Lower leg skin (tissue), 4 donors: ENCODE measurements at places on chromosomes 1 and 21. TPM values are rescaled to one million over a fixed set of nuclear protein-coding genes. Genes with fewer than 3 reads are reported as not detected.

DNA sequence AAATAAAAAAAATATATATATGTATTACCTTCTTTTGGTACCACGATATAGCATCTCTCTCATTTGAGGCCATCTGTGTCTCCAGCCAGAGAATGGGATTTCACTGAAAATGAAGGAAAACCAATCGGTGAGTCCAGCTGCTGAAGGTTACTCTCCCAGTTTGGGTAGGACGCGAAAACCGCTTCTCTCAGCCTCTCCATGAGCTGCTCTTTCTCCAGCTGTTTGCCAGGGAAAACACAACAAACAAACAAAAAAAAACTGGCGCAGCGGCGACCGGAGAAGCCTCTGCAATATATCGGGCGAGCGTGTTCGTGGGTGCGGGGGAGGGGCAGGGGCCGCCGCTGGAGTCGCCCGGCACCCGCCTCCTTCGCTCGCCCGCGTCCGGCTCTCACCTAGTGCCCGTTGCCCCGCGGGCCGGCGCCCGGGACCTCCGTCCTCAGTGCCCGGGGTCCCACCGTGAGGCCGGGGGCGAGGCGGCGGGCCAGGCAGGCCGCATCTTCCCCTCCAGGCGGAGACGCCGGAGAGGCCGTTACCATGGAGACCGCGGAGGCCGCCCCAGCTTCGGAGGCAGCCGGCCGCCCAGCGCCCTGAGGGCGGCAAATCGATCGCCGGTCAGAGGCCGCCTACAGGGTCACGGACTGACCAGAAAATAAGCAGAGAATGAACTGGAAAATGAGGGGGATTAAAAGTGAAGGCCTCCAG is 504 bp downstream of the PHTF1 start:
- peak; percentile 89 for DNase-seq

GRCh38 chr1:204994086-204994862 is 48.7 kb upstream of the CNTN2 start:
- DNase-seq: no peak

- no peak for DNase-seq
These were observed 25.3 kb upstream of the PIK3CD start for GRCh38 chr1:9626201-9626608.

GRCh38 chr1:206472024-206472423 is 1.7 kb downstream of the IKBKE start:
- DNase-seq: no peak

DNA sequence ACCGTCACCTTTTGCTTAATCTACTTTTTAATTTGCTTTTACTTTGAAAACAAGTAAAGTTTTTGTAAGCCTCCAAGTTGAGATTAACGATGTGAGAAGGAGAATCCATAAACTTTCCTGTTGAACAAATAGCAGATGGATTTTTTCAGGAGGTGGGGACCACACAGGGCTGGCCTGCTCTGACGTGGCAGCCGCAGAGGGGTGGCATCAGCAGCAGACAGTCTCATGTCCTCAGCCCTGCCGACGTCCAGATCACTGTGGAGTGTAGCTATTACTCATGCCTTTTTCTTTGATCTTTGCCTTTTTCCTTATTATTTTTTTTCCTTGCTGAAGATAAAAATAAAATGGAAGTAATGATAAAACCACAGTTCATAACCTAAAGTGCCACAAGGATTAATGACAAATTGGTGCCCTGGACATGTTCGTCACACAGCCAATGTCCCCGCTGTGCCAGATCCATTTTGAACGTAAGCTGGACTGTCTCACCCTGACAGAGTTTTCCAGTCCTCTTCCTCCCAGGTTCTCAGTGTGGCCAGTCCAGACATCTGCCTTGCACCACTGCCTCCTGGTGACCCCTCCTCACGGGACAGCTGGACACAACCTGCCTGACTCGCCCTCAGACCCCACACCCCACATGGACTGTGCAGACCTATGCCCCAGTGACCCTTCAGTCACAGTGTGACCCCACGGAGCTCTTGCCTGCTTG is 15.4 kb upstream of the ZBTB21 start:
- DNase-seq: no peak

- DNase-seq: no peak
These were observed 200.6 kb upstream of the HMCN1 start for GRCh38 chr1:185533596-185533995.

DNA sequence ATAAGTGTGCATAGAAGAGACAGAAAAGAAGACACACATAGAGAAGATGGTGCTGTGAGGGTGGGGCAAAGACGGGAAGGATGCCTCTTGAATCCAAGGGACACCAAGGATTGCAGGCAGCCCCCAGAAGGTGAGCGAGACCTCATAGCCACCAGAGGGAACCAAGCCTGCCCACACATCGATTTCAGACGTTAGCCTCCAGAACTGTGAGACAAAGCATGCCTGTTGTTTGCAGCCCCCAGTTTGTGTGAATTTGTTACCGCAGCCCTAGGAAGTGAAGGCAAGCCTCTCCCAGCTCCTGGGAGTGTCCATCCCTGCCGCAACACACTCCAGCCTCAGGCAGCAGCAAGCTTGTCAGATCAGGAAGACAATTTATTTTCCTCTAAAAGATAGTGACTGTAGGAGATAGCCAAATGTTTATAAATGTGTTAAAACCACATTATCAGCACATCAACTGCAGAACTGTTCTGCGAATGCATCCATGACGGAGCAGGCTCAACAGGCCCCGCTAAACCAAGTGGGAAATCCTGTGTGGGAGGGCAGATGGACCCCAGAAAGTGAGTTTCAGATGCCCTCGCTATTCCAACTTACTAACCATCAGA is 543.3 kb downstream of the MATN1 start:
- DNase-seq: no peak

GRCh38 chr1:54987919-54988705 is 7.7 kb downstream of the TMEM61 start:
- no peak for DNase-seq

DNA sequence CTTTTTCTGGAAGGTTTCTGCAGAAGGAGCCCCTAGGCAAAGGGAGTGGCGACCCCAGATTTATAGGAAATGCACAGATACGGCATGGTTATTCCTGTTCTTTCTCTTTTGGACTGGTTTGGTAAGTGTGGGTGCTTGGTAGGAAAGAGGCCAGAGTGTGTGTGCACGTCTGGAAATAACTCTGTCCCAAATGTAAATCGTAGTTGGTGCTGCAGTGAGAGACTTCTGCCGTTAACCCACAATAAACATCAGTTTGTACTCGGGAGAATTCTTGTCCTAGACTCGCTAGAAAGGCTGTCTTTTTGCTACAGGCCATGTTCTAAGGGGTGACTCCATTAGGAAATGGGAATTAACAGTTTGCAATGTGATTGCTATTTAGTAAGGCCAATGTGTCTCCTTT is 779 bp downstream of the SLC44A3 start:
- DNase-seq: no peak

- DNase-seq: no peak
These were observed 12.0 kb upstream of the RHBG start for GRCh38 chr1:156356875-156357534.

DNA sequence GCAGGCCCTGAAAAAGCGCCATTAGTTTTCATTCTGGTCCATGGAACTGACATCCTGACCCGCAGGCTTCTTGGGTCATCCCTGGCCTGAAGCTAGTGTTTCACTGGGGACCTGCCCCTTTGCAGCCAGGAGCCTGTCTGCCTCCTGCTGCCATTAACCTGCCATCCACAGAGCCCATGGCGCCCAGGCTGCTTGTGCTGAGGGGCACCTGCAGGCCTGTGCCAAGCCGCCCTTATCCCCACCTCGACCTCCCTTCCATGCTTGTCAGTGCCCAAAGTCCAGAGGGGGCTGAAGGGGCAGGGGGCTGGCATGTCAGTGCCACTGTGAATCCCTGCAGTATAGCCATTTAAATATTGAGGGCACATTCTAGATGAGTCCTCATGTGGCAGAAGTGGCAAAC is 207.6 kb upstream of the USP25 start:
- no peak for DNase-seq

GRCh38 chr1:221182791-221183533 is 303.7 kb downstream of the HLX start:
- no peak for DNase-seq

DNA sequence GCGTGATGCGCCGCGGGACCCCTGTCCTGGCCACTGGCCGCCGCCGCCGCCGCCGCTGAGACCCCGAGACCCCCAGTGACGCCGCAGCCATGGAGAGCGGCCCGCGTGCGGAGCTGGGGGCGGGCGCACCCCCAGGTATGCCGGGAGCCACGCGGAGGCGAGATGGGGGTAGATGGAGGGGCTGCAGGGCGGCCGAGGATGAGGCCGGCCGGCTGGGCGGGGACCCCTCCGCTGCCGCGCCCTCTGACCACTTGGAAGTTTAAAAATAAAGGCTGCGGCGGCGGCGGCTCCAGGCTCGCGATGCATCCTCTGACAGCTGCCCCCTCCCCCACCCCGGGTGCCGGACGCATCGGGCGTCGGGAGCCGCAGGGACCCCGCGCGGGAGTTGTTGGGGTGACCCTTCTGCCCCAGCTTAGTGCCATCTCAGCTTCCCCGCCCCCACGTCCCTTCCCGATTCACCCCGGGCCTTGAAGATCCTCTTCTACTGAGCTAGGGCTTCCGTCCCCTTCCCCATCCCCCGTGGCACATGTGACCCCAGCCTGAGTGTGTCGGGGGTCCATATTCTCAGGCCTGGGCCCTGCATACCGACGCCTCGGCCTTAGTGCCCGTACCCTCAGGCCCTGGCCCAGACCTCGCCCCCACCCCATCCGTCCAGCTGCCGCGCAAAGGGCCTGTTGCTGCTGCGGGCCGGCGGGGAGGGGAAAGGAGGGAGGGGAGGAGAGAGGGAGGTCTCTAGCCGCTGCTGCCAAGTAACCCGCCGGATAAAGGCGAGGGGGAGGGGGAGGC is 562 bp downstream of the MAP7D1 start:
- DNase-seq: peak; percentile 54

DNA sequence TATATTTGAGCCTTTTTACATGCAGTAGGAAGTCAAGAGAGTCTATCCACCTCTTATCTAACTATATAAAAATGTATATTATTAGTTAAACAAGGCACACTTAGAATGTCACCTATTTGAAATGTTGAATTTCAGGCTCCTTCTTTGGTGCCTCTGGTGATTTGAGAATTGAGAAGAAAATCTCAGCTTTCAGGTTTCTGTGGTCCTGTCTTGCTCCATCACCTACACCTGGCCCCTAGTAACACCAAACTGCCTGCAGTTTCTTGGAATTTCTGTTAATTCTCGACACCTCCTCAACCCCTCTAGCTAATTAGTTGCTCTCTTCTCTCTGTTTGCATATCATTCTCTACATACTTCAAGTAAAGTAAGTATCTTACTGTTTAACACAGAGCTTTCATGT is 54.9 kb upstream of the WNT2B start:
- no peak for DNase-seq

GRCh38 chr1:155694167-155694566 is 5.3 kb downstream of the DAP3 start:
- no peak for DNase-seq

DNA sequence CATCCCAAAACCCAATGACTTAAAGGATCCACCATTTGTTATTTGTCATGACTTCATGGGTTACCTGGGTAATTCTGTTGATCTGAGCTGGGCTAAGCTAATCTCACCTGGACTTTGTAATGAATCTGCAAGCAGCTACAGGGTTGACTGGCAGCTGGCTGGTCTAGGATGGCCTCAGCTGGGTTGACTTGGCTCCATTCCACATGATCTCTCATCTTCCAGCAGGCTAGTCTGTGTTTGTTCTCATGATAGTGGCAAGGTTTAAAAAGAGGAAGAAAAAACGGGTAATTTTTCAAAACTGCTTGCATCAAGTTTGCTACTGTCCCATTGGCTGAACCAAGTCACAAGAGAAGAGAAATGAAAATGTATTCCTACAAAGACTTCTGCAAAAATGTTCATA is 24.8 kb upstream of the ZMYM4 start:
- no peak for DNase-seq

DNA sequence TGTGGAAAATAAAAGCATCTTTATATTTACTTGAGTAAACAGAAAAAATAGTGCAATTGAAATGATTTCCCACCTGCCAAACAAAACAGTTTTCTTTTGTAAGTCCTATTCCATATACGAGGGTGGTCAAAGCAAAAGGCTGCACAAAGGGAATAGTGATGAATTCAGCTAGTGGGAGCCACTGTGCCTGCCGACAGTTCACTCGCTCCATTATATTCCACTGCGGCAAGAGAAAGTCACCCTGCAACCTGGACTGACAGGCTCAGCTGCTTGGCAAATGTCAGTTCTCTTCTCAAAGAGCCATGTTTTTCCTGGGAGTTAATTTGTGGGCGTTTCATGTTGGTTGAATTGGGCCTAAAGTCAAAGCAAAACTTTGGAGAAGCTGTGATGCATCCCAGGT is 145.4 kb downstream of the LMO4 start:
- DNase-seq: no peak

- DNase-seq: no peak
These were observed 34.8 kb upstream of the DUSP10 start for GRCh38 chr1:221776495-221777301.

ECE1 gene
- 53.2 TPM for total RNA-seq

RO60 gene
- 40.3 TPM for total RNA-seq

MAP3K21 gene
- total RNA-seq: 6.1 TPM

BARHL2 gene
- total RNA-seq: not detected

FAM78B gene
- total RNA-seq: 0.64 TPM

LMOD1 gene
- 29.0 TPM for total RNA-seq

ZBTB18 gene
- 11.2 TPM for total RNA-seq

RERE gene
- total RNA-seq: 84.9 TPM

TXLNA gene
- 62.0 TPM for total RNA-seq

LGR6 gene
- total RNA-seq: 0.91 TPM

OVAAL gene
- not detected for total RNA-seq

C1orf141 gene
- total RNA-seq: not detected

LIX1L gene
- 9.5 TPM for total RNA-seq
